ENCODE measurements at places on chromosomes 4 and X.

DNA sequence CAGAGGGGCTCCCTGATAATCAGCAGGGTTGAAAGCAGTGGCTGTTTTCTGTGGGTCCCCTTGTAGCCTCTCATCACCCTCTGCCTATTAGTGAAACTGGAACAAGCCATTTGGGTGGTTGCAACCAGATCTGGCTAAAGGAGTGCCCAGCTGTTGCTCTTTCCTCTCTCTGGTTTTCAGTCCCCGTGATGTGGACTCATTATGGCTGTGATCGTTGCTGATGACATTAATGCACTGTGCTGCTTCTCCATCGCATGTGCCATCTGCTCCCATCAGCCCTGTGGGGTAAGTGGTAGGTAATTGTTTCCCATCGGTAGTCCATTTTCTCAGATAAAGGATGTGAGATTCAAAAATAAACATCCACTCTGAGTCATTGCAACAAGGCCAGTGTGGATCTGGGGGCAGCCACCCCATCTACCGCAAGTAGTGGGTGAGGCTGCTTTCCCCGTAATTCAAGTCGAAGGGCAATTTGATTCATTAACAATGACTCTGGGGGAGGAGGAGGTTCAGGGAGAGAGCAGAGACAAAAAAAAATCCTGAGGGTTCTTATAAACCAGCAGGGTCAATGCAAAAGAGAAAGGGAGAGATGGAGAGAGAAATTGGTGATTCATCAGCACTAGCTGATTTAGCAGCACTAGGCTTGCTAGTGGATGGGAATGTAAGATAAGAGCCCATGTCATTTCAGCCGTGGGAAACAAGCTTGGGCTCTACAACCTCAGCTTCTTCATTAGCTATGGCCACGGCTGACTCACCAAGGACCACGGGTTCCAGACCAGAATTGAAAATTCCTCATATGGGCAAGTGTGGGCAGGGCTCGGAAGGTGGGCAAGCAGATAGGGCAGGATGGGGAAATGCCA is 357.8 kb downstream of the MID1IP1 start:
- peak; percentile 88 for DNase-seq

- peak; percentile 62 for DNase-seq
Observed at GRCh38 chr4:15238720-15239119, 189.1 kb upstream of the C1QTNF7 start.

DNA sequence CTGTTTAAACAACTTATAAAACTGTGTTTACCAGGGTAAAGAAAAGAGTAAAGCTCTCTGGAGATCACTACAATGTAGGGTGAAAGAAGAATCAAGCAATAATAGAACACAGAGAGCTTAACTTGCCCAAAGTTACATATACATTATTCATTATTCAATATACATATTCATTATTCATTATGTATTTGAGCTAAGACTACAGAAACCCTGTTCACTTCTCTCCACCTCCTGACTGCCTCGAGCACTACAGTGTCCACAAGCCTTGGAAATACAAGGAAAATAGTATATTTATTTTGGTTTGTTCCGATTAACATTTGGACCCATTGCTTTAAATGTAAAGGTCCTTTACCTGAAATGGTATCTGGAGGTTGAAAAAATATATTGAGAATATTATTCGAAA is 35.9 kb upstream of the ELF2 start:
- DNase-seq: no peak

GRCh38 chr4:20787940-20788665 is 87.8 kb downstream of the PACRGL start:
- DNase-seq: no peak

GRCh38 chrX:48966796-48967579 is 4.7 kb downstream of the KCND1 start:
- DNase-seq: peak; percentile 71

DNA sequence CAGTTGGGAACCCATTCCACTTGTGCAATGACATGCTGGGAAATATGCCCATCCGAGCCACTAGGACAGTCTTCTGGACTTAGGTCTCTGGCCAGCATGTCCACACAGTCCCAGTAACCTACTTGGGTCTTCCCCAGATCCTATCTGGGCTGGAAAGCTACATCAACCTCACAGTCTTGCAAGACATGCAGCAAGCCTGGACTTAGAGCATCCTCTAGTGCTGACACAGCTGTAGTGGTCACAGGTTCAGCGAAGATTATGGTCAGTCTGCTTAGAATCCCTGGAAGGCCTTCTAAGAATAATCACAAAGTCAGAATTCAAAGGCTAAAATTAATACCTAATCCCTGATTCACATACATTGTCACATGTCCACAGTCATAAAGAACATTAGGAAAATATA is 842.7 kb downstream of the STPG2 start:
- DNase-seq: no peak

DNA sequence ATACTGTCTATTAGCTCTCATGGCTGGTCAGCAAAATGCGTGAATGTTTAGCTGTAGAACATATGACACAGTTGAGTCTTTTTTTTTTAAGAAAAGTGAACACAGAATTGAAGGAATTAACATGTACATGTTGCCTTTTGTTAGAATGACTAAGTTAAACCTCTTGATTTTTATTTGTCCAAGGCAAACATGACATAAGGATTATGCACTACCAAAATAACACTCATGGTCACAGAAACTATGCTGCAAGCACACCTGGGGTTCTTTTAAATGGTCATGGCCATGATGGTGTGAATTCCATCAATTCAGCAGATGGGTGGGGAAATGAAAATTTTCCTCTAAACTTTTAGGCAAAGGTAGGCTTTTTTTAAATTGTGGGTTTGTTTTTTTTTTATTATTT is 80.1 kb upstream of the CXCL13 start:
- DNase-seq: no peak

DNA sequence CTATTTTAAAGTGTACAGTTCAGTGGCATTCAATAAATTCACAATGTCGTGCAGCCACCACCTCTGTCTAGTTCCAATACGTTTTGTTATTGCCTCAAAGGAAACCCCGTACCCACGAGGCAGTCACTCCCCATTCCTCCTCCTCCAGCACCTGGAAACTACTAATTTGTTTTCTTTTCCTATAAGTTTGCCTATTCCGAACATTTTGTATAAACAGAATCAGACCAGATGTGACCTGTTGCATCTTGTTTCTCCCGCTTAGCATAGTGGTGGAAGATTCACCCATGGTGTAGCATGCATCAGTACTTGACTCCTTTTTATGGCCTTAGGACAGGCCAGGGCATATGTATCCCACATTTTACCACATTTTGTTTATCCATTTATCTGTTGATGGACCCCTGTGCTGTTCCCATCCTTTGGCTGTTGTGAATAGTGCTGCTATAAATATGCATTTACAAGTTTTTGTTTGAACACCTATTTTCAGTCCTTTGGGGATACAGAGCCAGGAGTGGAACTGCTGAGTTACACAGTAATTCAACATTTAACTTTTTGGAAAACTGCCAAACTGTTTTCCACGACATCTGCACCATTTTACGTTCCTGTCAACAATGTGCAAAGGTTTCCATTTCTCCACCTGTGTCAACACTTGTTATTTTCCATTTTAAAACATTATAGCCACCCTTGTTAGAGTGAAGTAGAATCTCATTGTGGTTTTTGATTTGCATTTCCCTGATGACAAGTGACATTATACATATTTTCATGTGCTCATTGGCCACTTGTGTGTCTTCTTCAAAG is 57.8 kb upstream of the STX18 start:
- no peak for DNase-seq

- no peak for DNase-seq
Observed at GRCh38 chrX:27964432-27964831, 16.8 kb downstream of the DCAF8L1 start.

GRCh38 chr4:149102765-149103164 is 660.6 kb upstream of the NR3C2 start:
- no peak for DNase-seq

GRCh38 chrX:1231850-1232465 is 19.5 kb upstream of the CRLF2 start:
- no peak for DNase-seq

- no peak for DNase-seq
Observed at GRCh38 chr4:76784237-76784636, 113.7 kb downstream of the SOWAHB start.

DNA sequence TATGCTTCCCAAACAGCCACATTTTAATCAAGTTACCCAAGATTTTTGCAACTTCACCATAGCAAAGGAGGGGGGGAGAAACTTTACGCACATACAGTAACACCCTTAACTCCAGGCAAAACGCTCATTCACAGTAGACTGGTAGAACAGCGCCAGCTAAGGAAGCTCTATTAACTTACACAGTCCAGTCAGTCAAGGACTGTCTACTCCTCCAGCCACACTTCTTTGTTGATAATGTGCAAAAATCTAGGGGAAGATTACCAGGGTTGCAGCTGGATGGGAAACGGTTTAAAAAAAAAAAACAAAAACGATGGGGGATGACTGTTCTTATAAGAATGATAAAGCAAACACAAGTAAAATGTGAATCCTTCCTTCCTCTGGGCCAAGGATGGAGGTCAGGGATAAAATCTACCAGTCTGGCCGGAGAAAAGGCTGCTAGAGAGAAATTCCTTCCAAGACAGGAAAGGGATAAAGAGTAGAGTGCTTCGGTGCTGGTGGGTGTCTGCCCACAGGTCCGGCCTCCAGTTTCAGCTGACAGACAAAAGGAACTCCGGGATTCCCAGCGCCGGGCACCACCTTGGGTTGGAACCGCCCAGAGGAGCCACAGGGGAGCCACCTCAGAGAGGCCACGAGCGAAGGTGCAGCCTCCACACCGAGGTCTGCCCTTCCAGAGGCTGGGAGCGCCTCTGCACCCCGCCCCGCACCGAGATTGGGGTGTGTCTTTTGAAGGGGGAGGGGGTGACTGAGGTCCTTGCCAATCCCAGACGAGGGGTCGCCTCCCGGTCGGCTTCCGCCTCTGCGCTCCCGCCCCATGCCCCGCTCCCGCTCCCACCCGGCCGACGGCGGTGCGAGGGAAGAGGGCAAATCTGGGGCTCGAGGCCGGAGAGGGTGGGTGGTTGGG is 811 bp downstream of the ANKRD50 start:
- peak; percentile 76 for DNase-seq

DNA sequence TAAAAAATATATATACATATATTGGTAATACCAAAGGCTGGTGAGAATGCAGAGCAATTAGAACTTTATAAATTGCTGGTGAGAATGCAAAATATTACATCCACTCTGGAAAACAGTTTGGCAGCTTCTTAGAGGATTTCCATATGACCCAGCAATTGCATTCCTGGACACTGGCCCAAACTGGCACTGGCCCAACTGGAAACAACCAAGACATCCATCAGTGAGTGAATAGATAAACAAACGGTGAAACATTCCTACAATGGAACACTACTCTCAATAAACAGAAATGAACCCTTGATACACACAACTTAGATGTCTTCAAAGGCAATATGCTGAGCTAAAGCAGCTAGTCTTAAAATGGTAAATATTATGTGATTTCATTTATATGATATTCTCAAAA is 524.2 kb downstream of the IQCM start:
- peak; percentile 3 for DNase-seq

GRCh38 chr4:42750091-42750490 is 93.2 kb upstream of the ATP8A1 start:
- DNase-seq: no peak

GRCh38 chr4:38365261-38365660 is 298.7 kb upstream of the KLF3 start:
- DNase-seq: no peak

GRCh38 chr4:3654036-3654807 is 112.0 kb upstream of the ADRA2C start:
- no peak for DNase-seq

DNA sequence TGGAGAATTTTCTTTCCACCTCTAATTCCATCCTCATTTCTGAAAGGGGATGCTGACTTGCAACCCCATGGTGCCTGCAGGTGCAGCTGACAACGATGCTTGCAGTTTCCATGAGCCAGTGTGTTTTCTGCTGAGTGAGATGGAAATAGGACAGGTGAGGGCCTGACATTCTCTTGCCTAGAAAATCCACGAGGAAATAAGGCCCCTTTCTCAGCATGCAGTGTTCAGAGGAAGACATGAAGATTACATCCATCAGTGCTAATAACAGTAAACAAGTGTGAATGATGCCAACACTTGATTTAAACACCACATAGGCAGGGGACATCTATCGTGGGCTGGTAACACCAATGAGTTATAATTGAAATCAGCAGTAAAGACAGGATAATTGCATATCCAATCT is 237.3 kb downstream of the NLGN4X start:
- no peak for DNase-seq

GRCh38 chrX:139560221-139560620 is 29.7 kb downstream of the F9 start:
- DNase-seq: peak; percentile 30

DNA sequence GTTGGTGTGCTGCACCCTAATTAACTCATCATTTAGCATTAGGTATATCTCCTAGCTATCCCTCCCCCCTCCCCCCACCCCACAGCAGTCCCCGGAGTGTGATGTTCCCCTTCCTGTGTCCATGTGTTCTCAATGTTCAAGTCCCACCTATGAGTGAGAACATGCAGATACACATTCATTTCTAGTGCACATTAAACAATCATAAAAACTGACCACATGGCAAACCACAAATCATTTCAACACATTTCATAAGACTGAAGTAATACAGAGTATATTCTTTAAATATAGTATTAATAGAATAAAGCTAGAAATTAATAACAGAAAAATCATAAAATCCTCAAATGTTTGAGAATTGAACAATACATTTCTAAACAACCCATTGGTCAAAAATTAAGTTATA is 34.1 kb downstream of the PRKG2 start:
- DNase-seq: no peak

- DNase-seq: peak; percentile 55
Observed at GRCh38 chrX:135520022-135520552, 373 bp upstream of the INTS6L start.

- peak; percentile 29 for DNase-seq
Observed at GRCh38 chrX:15384304-15384703, at the start of gene VEGFD. Gene VEGFD (minus strand): TSS chrX:15384413. CDS start chrX:15383946, 467 bp downstream.

DNA sequence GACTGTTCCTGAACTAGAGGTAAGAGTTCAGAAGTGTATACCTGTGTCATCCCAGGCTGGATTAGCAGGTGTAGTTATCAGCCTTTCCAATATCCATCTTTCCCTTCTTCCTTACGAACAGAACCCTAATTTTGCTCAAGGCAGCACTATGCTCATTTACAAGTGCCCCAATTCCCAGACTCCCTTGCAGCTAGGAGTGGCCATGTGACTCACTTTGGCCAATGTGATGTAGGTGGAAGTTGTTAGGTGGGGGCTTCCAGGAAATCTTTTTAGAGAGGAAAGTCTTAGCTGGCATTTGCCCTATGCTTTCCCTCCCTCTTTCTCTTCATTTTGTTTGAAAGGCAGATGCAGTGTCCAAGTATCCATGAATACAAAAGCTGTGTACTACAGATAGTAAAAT is 34.8 kb downstream of the HOPX start:
- no peak for DNase-seq

DNA sequence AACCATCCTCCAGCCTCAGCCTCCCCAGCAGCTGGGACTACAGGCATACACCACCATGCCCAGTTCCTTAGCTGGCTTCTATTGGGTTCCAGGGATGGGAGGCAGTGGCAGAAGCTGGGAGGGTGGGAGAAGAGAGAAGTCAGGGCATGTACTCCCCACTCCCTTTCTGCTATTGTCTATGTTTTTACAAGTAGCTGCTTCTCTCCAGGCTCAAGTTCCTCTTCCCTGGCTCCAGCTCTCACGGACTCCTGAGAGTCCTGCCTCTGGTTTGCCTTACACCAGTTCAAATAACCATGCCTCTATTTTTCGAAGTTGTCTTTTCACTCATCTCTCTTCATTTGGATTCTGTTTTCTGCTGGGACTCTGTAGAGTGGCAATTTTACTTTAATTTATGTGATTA is 2.9 kb downstream of the TBC1D9 start:
- DNase-seq: no peak
